ENCODE measurements at places on chromosomes 13 and 19.
A peak's percentile ranks its signal among the peaks of the same experiment; 100 is the strongest.

DNA sequence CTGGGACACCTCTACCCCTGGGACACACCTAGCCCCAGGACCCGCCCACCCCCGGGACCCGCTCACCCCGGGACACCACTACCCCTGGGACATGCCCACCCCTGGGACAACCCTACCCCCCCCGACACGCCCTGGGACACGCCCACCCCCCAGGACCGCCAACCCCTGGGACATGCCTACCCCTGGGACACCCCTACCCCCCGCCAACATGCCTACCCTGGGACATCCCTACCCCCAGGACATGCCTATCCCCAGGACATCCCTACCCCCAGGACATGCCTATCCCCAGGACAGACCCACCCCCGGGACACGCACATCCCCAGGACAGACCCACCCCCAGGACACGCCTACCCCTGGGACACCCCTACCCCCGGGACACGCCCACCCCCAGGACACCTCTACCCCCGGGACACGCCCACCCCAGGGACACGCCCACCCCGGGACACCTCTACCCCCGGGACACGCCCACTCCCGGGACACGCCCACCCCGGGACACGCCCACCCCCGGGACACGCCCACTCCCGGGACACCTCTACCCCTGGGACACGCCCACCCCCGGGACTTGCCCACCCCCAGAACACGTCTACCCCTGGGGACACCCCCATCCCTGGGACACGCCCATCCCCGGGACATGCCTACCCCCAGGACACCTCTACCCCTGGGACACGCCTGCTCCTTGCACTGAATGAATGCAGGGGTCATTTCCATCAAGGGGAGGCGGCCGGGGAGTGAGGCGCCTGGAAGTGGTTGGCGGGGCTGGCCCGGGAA is 32.3 kb downstream of the ADPRHL1 start:
- no peaks in the 10 kb centered on the region for H3K27me3 ChIP-seq
- peak overlapping the region; percentile 80 for H3K27ac ChIP-seq
- H3K36me3 ChIP-seq: no peaks in the 10 kb centered on the region
- no peak overlapping the region for H3K4me3 ChIP-seq

DNA sequence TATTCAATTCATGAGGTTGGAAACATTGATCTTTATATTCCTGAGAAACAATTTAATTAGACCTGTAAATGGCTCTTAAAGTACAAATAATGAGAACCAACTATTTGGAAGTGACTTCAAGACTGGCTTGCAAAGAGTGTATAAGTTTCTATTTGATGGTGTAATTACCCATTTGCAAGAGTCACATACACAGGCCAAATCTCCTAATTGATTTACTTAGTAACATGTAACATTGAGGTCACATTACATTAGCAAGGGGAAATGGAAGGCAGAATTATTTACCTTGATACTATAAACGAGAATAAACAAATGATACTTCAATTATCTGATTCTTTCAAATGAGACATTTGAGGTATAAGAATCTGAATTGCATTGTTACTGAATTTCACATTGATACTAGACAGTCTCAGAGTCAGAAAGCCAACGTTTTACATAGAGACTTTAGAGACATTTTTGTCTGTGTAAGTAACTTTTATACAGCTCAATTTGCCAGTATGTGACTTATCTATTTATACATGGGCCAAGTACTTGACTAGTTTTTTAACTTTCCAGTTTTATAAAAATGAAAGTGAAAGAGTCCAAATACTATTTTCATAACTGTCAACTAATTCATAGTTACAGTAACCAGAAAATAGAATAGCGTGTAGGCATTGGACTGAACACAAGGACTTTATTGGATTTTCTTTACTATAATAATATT is 95.6 kb upstream of the RFC3 start:
- H3K36me3 ChIP-seq: no peaks in the 10 kb centered on the region
- peaks cover 8% of the 10 kb centered on the region for H3K4me1 ChIP-seq
- H3K27me3 ChIP-seq: no peaks in the 10 kb centered on the region
- ATAC-seq: no peak
- no peak overlapping the region for H3K4me3 ChIP-seq

GRCh38 chr13:48494874-48495273 is 38.0 kb downstream of the RCBTB2 start:
- no peaks in the 10 kb centered on the region for H3K4me1 ChIP-seq
- no peaks in the 10 kb centered on the region for H3K36me3 ChIP-seq
- H3K27ac ChIP-seq: no peak overlapping the region
- H3K4me3 ChIP-seq: no peak overlapping the region

- H3K36me3 ChIP-seq: no peaks in the 10 kb centered on the region
- peak overlapping the region; percentile 31 for H3K27ac ChIP-seq
- H3K27me3 ChIP-seq: peaks cover 38% of the 10 kb centered on the region
- H3K4me3 ChIP-seq: no peak overlapping the region
These were observed 19.3 kb downstream of the GNA15 start for GRCh38 chr19:3154957-3155736.
